ENCODE measurements at places on chromosomes 16 and 17.

DNA sequence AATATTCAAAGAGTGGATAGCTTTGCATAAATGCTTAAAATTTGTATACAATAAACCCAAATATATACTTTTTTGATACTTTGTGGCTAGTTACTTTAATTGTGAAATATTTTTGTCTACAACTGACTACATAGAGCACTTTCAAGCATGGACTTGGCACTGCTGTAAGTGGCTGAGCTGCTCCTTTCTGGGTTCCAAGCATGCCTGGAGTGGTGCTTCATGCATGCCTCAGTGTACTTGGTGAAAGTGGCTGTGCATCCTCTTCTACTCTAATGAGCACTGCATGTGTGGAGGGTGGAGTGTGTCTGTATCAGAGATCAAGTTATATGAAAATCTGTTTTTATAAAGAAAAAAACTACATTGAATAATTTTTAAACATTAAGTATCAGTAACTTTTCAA lies 94.1 kb downstream of the OMG start:
- no peak for DNase-seq

GRCh38 chr17:79500745-79501618 lies 109.9 kb downstream of the RBFOX3 start:
- no peak for DNase-seq

DNA sequence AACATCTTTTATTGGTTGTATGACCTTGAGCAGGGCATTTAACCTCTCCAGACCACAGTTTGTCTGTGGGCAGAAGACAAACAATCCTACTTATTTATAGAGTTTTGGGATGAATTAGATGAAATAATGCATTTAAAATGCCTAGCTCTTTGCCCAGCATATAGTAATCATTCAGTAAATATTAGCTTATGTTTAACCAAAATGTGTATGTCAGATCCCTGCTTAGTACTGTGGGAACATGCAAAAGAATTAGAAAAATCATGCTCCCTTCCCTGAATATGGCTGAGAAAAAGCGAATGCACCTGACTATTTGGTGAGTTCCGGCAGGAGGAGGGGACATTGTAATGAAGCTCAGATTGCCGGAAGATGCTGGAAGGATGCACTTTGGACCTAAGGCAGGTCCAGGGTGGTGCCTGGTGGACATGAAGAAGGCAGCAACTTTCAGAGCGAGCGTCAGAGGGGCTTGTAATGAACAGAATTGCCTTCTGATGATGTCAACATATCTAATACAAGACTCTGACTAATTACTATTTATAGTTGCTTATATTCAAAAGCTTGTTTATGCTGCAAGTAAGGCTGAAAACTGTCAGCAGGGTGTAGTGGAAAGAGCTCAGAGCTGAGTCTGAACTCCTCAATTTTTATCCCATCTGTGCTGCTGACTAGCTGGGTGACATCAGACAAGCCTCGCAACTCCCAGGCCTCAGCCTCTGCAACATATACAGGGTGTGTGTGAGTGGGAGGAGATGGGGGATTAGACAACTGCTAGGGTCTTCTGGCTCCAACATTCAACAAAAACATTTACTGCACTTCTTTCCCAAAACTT lies 221.2 kb downstream of the PRKCA start:
- DNase-seq, result no peak

- DNase-seq, result no peak
Measured at GRCh38 chr17:62855156-62855555, 47.0 kb upstream of the MARCHF10 start.

DNA sequence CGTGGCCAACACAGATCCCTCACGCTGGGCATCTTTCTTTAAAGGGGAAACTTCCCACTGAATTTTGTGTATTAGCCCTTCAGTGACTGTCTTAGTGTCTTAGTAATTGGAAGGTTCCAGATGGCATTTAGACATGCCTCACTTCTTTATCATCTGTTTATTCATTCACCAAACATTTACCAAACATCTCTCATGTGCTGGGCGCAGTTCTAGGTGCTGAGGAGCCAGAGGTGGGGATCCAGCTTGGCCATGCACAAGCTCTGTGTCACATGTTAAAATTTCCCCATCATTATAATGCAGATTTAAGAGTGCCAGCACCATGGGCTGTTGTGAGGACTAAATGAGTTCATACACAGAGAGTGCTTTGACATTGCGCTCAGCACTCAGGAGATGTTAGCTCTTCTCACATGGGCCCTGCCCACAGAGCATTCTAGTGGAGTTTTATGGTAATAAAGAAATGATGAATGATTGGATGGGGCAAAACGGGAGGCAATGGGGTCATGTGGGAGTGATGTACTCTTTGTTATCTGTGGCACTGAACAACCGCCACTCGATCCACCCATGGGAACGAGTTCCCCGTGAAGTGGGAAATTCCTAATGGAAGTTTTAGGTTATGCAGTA lies 119.7 kb downstream of the SNX29 start:
- no peak for DNase-seq

GRCh38 chr16:56352351-56353053 lies 72.8 kb downstream of the AMFR start:
- peak; percentile 8 for DNase-seq

DNA sequence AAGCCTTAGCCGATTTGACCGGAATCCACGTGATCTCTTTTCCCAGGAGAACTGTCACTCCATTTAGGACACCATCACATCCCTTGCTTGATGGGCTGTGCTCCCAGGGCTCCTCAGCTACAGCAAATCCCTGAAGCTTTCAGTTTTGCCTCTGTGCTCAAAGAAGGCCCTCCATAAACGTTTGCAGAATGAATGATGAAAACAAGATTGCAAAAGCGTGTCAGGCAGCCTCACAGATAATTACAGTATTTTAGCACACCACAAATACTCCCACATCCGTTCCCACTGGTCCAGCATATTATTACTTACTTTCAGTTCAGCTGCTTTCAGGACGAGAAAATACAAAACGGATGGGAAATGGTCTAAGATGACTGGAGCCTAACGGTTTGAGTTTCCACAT lies 84.6 kb downstream of the USP31 start:
- DNase-seq, result no peak

- DNase-seq, result no peak
Measured at GRCh38 chr17:10589553-10590145, 40.2 kb upstream of the MYH2 start.

GRCh38 chr16:49604602-49605001 lies 231.0 kb downstream of the C16orf78 start:
- no peak for DNase-seq

DNA sequence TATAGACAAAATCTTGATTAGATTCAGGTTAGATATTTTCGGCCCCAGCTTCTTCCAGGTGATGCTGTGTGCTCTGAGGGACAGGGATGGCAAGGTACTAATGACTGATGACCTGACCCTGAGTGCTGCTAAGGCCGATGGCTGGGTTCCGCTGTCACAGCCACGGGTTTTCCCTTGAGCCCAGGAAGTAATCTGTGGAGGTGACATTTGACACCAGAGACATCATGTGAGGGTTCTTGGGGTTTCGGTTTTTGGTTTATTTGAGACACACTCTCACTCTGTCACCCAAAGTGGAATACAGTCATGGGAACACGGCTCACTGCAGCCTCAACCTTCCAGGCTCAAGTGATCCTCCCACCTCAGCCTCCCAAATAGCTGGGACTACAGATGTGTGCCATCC lies 9.8 kb downstream of the OTOP3 start:
- DNase-seq, result no peak

DNA sequence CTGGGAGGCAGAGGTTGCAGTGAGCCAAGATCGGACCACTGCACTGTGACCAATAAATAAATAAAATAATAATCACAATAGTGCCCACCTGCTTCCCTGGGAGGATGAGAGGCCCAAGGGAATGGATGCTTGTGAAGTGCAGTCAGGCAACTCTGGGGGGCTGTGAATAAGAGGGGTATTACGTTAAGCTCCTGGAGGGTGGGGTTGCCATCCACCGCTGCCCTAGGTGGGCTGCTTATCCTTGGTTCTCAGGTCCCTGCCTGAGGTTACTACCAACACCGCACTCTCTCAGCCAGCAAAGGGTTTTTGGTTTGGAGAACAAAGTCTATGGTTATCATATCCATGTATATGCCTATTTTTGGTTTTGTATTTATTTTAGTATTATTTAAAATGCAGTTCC lies 48.6 kb upstream of the CBFA2T3 start:
- DNase-seq, result no peak

GRCh38 chr17:75835654-75835987 lies 8.6 kb downstream of the UNC13D start:
- DNase-seq, result no peak

DNA sequence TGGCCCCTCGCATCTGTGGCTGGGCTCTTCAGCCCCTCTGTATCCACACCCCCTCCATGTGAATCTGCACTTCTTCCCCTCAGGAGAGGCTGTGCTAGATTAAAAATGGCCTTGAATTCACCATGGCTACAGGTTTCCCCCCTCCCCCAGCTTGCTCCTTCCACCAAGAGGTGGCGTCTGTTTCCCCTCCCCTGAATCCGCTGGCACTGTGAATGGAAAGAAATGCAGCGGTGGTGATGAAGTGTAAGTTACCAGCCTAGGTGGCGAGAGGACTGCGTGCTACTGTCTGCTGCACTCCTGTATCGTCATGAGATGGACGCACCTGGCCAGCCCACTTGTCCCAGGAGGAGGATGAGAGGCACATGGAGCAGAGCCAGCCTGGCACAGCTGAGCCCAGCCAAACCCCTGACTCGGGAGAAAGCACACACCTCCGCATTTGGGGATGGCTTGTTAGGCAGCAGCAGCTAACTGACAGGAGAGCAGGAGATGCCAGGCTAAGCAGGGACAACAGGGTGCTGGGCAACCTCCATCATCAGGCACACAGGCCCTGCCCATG lies 26.2 kb downstream of the TNFRSF13B start:
- peak; percentile 34 for DNase-seq

GRCh38 chr16:57258226-57258909 lies 13.3 kb downstream of the ARL2BP start:
- no peak for DNase-seq

DNA sequence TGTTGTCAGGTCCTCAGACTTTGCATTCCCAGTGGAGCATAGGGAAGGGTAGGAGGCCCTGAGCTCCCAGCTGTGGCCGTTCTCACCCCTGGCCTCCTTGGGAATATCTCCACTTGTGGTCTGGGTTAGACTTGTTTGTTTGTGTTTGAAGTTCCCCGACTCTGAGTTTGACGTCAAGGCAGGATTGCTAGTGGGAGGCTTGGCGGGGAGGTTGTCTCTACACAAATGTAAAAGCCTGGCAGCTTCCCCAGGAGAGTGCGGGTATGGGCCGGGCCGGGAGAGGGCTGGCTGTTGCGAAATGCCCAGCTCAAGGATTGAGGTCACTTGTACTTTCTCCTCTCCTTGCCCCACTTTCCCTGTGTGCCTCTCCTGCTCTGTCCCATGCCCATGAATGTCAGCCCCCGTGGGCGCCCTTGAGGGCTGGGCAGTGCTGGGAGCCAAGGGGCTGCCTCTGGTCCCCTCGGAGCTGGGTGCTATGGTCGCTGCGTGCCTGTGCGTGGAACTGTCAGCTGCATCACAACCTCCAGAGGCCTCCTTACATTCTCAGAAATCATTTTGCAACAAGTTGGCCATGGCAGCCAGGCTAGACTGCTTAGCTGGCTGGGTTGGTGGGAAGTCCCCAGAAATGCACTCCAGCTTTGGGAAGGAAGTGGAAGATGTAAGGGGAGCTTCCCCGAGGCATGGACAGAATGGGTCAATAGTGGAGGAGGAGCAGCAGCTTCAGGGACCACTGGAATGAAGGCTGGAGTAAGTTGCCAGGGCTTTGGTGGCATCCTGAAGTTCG lies 84.3 kb downstream of the KSR1 start:
- peak; percentile 71 for DNase-seq
